ENCODE measurements at places on chromosomes 16 and 17.

DNA sequence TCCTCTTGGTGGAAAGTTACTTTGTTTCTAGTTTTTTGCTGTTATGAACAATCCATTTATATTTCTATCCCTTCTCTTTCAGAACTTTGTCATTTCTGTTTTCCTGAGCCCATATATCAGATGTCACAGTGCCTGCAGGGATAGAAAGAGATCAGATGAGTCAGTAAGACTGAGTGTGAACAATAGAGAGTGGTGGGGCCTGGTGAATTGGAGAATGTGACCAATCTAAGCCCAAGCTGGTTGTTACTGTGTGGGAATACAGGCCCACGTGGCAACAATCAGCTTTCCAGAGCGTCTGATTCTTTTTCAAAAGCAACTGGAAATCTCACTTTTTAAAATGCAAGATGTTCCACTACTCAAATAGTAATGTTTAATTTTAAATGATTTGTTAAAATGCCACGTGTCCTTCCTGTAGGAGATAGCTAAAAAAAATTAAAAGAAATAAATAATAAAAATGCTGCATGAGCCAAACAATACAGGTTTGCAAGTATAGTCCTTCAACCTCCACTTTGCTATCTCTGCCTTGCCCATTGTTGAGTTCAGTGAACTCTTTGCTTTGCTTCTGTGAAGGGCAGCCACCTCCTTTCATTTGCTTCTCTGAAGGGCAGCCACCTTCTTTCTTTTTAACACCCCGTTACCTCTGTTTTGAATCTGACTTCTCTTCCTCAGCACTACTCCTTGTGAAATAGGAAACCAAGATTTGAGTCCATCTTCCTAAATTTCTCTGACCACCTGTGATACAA is 9.6 kb downstream of the DCTN5 start:
- DNase-seq = no peak

GRCh38 chr17:4130715-4131114 is 12.1 kb downstream of the ZZEF1 start:
- DNase-seq = no peak

GRCh38 chr16:1680361-1680760 is 2.3 kb downstream of the JPT2 start:
- no peak for DNase-seq

- no peak for DNase-seq
Observed at GRCh38 chr17:68228817-68229570, 18.8 kb upstream of the AMZ2 start.

DNA sequence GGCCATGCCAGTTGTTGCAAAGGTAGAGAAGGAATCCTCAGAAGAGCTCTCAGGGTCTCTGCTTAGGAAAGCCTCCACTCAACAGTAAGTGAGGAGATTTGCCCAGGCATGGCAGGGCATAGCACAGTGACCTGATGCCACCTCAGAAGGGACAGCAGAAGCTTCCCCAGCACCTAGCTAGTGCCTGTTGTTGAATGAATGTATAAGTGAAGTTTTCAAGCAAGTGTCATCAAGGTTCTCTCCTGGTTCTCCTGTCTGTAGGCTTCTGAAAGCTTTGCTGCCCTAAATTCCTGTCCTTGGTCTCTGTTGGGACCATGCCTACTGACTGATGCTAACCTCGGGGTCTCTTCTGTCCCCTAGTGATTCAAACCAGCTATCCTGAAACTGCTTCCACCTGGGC is 114.9 kb upstream of the TBX2 start:
- DNase-seq = no peak

DNA sequence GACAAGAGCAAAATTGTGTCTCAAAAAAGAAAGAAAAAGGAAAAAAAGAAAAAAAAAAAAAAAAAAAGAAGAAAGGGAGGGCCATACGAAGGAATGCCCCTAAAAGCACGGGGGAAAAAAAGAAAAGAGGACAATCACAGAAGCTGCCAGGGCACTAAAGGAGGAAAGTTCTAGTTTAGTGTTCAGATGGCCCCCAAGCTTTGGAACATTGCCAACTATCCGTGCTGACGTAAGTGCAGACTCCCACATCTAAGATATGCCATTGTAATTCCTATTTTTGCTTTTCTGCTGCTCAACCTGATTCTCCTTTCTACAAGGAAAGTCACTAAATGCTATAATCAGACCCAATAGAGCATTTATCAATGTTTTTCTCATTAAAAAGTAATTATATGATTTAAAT is 842.1 kb downstream of the KCNJ2 start:
- DNase-seq = no peak

GRCh38 chr17:65656390-65657250 is 95.2 kb upstream of the AXIN2 start:
- DNase-seq = peak; percentile 43

DNA sequence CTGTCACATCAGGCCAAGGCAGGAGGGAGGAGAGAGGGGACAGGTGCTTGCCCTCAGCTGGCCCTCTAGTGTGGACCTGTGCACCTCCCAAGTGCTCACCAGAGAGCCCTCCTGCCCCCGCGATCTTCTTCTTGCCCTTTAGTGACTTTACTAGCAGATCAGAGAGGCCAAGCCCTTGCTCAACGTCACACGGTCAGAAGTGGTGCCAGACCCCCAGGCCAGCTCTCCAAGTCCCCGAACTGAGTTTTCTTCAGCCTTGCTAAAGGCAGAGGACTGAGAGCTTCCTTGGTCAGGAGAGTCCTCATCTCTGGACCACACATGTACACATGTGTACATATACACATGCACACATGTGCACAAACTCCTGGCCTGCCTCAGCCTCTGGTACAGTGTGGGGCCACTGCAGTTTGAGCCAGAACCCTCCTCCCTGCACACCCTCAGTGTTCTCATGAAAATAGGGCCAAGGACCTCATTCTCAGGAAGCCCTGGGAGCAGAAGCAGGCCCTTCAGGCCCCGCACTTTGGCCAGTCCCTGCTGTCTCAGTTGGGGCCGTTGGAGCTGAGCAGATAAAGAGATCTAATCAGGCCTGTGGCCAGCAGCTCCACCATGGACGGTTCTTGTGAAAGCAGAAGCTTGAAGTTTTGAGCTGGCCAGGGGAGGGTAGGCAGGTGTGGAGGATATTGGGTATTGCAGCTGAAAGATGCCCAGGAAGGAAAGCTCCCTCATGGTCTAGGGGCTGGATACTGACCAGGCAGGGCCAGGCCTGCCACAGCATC is 7.4 kb upstream of the EPX start:
- DNase-seq = no peak

DNA sequence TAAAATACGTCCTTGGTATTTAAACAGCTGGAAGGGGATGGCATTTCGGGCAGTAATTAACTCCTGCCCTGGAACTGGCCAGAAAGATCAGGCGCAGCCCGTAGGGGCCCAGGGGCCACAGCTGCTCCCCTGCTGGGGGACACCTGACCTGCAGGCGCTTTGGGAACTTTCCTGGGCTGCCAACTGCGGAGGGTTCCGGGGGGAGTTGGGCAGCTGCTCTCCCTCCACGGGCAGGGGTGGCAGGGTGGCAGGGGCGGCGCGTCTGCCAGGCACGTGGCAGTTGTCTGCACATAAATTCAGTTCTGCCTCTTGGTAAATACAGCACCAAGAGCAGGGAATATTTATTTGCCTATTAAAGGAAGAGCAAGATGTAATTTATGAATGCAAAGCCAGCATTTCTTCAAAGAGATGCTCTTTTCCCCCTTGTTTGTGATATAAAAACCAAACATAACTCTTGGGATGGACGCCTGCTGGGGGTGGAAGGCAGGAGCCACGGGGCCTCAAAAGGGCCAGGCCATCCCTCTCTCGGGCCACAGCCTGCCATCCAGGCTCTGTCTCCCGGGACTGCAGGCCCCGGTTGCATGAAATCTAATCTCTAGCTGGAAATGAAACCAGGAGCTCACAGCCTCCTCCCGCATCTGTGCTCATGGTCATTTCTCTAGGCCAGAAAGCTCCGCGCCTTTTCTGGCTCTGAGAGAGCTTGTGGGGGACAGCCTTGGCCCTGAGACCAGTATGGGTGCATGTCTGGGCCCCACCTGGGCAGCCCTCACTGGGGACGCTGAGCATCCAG is 29.9 kb upstream of the CHMP6 start:
- DNase-seq = no peak

DNA sequence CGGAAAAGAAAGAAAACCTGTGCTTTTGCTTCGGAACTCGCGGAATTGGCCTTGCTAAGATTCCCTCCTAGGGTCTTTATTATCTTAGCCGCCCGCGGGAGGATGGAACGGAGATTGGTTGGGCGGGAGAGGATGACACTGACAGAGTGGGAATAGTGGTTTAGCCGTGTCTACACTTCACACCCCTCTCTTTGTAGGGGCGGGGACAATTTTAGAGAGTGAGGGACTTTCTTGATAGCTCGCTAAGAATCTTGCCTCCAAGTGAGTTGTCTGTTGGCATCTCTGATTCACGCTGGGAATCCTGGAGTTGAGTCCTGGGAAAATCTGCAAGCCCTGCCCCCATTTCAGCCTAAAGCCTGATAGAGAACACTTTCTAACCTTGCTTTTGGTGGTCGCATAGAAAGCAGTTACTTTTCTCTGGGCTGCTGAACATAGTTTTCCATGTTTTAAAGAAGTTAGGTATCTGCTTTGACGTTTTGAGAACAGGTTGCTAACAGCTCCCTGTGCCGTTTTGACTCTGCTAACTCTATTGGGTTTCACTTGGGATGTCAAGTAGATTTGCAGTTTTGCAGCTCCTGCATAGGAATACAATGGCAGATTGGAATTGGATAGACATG is 697 bp downstream of the NOL11 start:
- peak; percentile 51 for DNase-seq

Data from GM13976 (cell line).